Renal pelvis (tissue), 12 donors: ENCODE measurements at places on chromosomes 5 and 9.

GRCh38 chr9:114777821-114778609, 27.8 kb downstream of the TNFSF15 start:
- no peak for DNase-seq

- DNase-seq: peak; percentile 83
Observed at GRCh38 chr9:16138561-16139491, 586.0 kb downstream of the CCDC171 start.

DNA sequence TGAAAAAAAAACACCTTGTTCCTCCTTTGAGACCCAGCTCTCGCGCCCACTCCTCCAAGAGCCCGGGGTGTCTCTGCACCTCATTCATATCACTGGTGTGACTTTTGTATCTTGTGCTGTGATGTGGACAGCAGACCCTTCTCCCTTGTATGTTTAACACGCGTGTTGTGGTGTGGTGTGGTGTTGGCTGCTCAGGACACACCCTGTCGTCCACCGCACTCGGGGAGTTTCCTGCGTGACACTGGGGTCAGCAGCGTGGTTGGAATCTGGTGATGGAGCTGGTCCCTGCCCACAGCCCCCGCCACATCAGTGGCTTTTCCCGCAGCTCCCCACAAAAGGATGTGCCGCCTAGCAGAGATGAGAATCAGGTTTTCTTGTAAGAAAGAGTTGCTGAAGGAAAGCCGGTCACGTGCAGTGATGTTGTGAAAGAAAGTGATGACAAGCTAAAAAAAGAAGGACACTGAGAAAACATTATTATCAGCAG, 61.5 kb downstream of the TENT4A start:
- DNase-seq: no peak

DNA sequence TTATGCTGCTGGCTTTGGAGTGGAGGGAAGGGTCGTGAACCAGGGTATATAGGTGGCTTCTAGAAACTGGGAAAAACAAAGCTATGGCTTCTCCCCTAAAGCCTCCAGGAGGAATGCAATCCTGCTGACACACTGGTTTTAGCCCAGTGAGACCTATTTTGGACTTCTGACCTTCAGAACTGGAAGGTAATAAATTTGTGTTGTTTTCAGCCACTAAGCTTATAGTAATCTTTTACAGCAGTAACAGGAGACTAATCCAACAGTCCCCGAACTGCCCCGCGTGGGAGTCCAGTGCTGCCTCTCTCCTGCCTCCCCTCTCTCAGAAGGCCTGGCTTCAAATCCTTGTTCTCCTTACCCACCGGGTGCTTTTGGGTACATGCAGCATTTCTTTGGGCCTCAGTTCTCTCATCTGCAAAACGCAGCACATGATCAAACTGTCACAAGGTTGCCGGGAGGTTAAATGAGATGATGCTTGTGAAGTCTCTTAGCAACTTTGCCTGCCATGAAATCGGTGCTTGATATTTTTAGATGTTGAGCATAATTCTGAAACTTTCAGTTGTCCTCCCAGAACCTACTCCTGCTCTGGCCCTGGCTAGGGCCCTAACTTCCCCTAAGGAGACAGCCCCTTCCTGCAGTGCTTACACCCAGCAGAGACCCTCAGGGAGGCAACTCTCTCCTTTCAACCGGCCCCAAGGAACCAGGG, 127.3 kb upstream of the BOD1 start:
- no peak for DNase-seq

- peak; percentile 82 for DNase-seq
Observed at GRCh38 chr5:41193456-41194205, 19.7 kb downstream of the C6 start.

DNA sequence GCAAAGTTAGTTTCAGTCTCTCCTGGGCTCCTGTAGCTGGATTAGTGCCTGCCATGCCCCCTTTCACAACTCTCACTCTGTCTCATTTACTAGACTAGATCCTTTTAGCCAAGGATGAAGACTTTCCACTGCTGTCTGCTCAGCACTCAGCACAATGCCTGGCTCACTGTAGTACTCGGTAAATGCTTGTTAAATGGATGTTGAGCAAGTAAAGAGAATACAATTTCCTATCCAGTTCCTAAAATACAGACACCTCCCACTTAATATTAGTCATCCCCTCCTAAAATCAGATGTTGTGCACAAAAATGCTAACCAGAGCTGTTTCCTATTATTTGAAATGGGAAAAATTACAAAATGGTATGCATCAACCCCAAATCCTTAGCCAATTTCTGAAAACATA, 195.8 kb downstream of the SREK1 start:
- DNase-seq: no peak

DNA sequence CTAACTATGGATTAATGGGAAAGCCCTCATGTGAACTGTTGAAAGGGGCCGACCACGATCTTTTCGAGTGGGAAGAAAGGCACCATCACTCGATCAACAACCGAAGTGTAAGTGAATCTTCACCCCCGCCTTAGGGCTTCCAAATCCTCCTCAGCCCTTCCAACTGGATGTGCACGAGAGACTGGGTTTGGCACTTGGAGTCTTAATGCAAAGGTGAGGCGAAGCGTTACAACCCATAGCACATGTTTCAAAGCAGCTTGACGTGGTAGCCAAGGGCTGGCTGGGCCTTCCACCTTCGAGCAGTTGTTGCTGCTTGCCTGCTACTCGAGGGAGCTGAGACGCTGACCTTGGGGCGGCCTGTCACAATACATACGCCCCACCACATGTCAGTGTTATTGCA, 5.7 kb upstream of the LCN9 start:
- DNase-seq: no peak

DNA sequence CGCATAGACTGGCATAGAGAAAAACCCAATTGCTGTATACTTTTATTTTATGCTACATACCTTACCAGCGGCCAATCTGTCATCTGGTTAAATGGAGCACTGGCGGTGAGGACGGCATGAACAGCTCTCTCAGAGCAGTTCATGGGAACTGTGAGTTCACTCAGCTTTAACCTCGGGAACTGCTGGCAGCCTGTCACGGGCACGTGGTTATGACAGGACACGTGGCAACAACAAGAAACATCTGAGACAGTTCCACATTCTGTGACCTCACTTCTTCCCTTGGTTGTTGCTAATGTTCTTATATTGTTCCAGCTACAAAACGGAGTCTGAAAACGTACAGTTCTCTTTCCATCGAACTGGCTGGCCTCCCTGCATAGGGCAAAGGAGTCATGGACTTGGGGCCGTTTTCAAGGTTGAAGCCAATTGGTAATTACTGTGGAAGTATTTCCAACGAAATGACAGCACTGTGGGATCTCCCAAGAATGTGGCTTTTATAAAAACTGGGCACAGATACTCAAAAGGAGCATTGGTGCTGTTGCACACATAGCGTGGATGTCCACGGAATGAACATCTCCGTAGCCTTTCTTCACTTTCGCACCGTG, 246.3 kb upstream of the DAP start:
- no peak for DNase-seq

GRCh38 chr9:6147846-6148245, 67.8 kb upstream of the IL33 start:
- no peak for DNase-seq

DNA sequence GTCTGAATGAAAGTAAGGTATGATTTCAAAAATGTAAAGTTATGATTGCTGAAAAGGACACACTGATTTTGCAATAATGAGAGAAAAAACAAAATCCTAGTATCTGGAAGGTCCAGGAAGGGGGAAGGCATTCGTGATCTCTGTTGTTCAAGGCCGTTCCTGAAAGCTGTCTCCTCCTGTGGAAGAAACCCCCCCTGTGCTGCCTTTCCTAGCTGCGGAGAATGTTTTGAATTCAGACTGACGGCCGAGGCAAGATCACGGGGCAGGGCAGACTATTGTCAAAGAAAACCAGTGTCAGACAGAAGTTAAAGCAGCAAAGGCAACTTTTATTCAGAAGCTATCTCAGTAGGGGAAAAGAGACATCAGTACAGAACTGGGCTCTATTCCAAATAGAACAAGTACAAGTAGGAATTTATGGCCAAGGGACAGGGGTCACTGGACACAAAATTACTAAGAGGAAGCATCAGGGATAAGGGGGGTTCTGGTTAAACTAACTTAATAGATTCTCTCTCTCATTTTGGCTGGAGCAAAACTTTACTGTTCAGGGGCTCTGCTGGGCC, 61.9 kb upstream of the IGFBPL1 start:
- peak; percentile 22 for DNase-seq

DNA sequence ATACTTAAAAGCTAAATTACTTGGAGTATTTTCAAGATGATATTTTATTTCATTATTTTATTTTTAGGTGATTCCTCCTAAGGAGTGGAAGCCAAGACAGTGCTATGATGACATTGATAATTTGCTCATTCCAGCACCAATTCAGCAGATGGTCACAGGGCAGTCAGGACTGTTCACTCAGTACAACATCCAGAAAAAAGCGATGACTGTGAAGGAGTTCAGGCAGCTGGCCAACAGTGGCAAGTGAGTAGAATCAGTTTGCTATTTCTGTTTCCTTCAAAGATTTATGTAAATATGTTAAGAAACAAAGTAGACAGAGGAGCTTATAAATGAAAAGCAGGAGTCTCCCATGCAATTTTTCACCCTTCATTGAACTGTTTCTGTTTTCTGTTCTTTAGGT, 47.8 kb downstream of the KDM4C start:
- no peak for DNase-seq

GRCh38 chr9:129009584-129010141, 18.5 kb downstream of the SH3GLB2 start:
- no peak for DNase-seq

GRCh38 chr9:82949203-82949602, 113.7 kb downstream of the RASEF start:
- DNase-seq: no peak

GRCh38 chr9:77562019-77562748, 85.9 kb downstream of the GNA14 start:
- DNase-seq: no peak

GRCh38 chr5:40524677-40525076, 155.0 kb upstream of the PTGER4 start:
- DNase-seq: no peak

GRCh38 chr5:15285901-15286583, 213.9 kb upstream of the FBXL7 start:
- DNase-seq: peak; percentile 38

GRCh38 chr9:120942186-120943001, 15.8 kb upstream of the TRAF1 start:
- DNase-seq: no peak

GRCh38 chr9:136409557-136410455, 608 bp downstream of the ENTR1 start:
- DNase-seq: peak; percentile 23

- no peak for DNase-seq
Observed at GRCh38 chr5:100828071-100828897, 74.8 kb downstream of the ST8SIA4 start.

GRCh38 chr9:134223591-134224122, 59.3 kb upstream of the RNU6ATAC start:
- DNase-seq: no peak

DNA sequence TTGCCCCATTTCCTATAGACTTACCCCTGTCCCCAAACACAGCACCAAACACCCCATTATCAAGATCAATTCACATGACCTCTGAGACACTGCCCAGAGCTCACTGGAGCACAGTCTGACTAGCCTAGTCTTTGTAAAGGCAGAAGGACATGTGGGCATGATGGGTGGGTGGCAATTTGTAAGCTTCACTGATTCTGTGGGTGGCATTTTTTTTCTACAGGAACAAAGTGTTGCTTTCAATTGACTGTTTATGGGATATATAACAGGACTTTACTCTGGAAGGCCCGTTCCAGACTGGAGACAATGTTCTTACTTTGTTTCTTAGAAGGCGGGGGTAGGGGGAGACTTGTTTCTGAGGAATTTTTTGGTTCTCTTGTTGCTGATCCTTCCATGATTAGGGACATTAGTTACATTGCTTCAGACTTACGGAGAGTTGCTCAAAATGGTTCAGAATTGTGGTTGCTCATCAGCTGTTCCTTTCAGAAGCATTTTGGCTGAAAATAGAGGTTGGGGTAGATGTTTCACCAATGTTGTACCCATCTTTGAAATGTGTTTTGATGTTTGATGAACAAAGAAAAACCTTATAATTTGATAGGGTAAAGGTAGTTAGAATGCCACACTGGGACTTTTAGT, 20.2 kb downstream of the NNT start:
- no peak for DNase-seq

DNA sequence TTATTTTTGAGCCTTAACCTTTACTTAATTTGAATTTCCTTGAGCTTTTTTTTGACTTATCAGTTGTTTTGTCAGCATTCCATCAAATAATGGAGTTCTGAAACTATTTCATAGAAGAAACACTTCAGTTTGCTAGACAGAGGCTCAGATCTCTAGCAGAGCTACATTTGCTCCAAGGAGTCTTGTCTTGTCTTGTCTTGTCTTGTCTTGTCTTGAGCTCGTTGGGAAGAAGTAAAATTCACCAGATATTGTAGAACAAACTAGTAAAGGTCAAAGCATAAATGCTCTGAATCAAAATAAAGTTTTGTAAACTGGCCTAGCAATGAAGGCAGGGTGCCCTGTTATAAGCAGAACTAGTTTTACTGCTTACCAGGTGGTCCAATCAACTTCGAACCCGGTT, 33.5 kb downstream of the RAB24 start:
- DNase-seq: no peak

- no peak for DNase-seq
Observed at GRCh38 chr9:84751921-84752320, 82.4 kb downstream of the NTRK2 start.

GRCh38 chr5:117182104-117182503, 607.5 kb upstream of the SEMA6A start:
- no peak for DNase-seq

DNA sequence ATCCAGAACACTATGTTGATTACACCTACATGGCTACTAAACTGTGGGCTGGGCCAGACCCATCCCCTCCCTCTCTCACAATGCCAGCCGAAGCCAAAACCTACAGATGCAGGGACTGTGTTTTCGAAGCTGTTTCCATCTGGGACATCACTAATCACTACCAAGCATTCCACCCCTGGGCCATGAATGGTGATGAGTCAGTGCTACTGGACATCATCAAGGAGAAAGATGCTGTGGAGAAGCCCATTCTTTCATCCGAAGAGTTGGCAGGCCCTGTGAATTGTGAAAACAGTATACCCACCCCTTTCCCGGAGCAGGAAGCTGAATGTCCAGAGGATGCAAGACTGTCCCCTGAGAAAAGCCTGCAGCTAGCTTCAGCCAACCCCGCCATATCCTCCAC, 65.0 kb downstream of the ZNF462 start:
- no peak for DNase-seq

- DNase-seq: no peak
Observed at GRCh38 chr5:52837068-52837467, 49.4 kb downstream of the ITGA1 start.

DNA sequence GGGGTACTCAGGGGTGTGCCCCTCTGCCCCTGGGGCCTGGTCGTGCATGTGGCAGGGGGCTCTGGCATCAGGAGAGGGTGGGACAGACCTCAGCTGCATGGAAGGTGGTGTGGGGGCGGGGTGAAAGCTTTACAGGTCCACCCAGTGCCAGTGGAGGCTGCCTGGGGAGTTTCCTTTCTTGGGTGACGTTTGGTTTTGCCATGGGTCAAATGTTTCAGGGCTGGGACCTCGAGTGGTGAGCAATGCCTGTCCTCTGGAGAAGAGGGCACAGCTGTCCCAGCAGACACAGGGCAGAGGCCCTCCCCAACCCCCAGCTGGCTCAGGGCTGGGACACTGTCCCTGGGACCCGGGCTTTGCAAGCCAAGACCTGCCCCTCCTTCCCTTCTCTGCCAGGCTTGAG, 3.6 kb downstream of the RXRA start:
- no peak for DNase-seq

- peak; percentile 79 for DNase-seq
Observed at GRCh38 chr9:127898433-127899127, 823 bp downstream of the ST6GALNAC6 start.

GRCh38 chr5:106877881-106878280, 792.9 kb downstream of the EFNA5 start:
- no peak for DNase-seq

GRCh38 chr5:71907001-71907588, 188.0 kb downstream of the CARTPT start:
- no peak for DNase-seq
